Naive thymus-derived CD8-positive, alpha-beta T cell (primary cell): ENCODE measurements at places on chromosomes 16 and 17.

GRCh38 chr17:5536866-5537650, 47.3 kb downstream of the NLRP1 start:
- H3K4me1 ChIP-seq, result peaks cover 5% of the 10 kb centered on the region
- H3K4me3 ChIP-seq, result no peak overlapping the region
- peak overlapping the region; percentile 76 for H3K27ac ChIP-seq
- H3K27me3 ChIP-seq, result no peaks in the 10 kb centered on the region

DNA sequence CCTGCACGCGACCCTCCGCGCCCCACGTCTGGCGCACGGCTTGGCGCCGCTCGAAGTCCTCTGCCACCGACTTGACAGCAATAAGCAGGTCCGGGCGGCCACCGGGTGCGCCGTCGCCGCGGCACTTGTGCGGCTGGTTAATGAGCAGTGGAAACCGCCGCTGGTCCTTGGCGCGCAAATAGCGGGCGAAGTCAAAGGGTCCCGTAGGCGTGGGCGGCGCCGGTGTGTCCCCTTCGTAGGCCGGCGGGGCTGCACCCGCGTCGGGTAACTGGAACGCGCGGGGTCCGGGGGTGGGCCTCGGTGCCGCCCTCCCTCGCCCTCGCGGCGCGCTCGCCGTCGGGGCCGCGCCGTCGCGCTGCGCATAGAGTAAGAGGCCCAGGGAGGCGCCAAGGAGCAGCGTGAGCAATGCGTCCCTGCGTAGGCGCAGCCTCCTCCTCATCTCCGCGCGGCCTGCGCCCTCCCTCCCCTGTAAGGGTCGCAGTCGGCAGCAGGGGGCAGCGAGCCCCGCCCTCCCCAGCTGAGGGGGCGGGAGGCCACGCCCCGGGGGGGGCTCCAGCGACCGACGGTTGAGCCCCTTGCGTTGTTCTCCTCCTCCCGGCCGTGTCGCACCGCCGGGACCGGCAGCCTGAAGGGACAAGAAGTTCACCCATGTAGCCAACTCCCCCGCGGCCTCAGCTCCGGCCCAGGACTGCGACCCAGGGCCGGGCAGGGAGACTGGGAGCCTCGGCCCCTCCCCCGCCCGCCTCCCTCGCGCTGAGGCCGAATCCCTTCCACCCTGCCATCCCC, 558 bp downstream of the B3GNT9 start:
- no peak overlapping the region for H3K27ac ChIP-seq
- peak overlapping the region; percentile 66 for H3K4me3 ChIP-seq
- peaks cover 13% of the 10 kb centered on the region for H3K27me3 ChIP-seq
- peaks cover 37% of the 10 kb centered on the region for H3K36me3 ChIP-seq
- DNase-seq, result no peak

DNA sequence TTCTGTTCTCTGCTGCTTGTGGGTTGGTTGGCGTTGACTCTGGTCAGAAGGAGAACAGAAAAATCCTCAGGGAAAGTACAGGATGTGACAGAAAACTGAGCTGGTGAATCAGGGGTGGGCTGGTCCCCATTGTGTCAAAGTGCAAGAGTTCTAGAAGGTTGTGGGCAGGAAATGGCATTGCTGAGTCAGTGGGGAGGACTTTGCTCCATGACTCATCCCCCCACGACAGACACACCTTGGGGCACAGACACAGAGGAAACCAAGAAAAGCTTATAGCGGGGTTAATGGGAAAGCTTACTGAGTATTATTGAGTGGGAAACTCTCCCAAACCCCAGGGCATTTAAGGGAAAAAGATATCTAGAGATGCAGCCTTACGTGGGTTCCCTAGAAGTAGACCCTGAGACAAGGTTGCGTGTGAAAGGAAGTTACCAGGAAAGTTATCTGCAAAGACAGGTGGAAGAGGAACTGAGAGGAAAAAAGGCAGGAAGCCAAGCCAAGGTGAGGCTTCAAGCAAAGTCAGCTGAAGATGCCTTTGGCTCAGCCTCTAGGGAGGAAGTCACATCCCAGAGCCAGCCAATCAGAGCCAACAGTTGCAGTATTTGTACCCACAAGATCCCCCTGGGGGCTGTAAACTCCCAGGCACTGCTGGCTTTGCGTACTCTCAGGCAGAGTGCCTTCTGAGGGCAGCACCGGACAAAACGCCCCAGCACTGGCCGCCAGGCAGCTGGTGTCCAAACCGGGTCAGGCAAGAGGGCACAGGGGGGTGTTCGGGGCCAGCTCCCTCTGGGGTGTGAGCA, 86.4 kb downstream of the FOXL1 start:
- peaks cover 3% of the 10 kb centered on the region for H3K4me1 ChIP-seq
- H3K27ac ChIP-seq, result peak overlapping the region; percentile 71
- no peaks in the 10 kb centered on the region for H3K36me3 ChIP-seq
- H3K27me3 ChIP-seq, result peaks cover 15% of the 10 kb centered on the region

- DNase-seq, result no peak
- no peaks in the 10 kb centered on the region for H3K27me3 ChIP-seq
- H3K27ac ChIP-seq, result no peak within 1 kb of the TSS
- peaks cover 14% of the 10 kb centered on the region for H3K36me3 ChIP-seq
- no peaks in the 10 kb centered on the region for H3K4me1 ChIP-seq
These were observed at the start of gene ZNF750 for GRCh38 chr17:82839617-82840292. TSS of gene ZNF750 (minus strand) at chr17:82840022. CDS start at chr17:82832454, 7,568 bp downstream.

DNA sequence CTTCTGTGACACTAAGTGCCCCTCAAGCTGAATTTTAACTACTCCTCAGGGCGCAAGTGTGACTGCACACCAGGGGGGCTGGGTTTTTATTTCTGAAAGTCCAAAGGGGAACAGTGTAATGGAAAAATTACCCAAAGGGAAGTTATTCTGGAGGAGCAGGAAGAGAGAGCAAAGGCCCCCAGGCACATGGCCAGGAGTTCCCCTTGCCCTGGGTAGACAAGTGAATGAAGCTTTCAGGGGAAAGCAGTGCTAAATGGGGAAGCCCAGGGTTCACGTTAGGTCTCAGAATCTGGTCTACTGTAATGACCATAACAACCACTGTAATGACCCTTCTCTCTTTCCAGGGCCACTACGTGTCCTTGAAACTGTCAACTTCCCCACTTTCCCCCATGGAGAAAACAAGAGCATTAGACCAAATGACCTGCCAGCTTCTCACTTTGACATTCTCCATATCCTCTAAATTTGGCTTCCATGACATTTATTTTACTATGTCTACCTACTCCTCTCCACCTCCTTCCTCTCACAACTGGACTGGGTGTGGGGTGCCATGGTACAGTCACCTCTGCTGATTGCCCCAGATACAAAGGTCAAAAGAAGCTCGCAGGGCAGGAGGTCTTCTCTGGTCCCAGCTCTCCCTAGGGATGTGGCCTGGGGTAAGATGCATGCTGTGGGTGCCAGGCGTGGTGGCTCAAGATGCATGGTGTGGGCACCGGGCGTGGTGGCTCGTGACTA, 34.1 kb upstream of the MMP2 start:
- peaks cover 4% of the 10 kb centered on the region for H3K27me3 ChIP-seq
- H3K4me1 ChIP-seq, result no peaks in the 10 kb centered on the region
- DNase-seq, result no peak
- no peaks in the 10 kb centered on the region for H3K36me3 ChIP-seq
- no peak overlapping the region for H3K4me3 ChIP-seq
- no peak overlapping the region for H3K27ac ChIP-seq

DNA sequence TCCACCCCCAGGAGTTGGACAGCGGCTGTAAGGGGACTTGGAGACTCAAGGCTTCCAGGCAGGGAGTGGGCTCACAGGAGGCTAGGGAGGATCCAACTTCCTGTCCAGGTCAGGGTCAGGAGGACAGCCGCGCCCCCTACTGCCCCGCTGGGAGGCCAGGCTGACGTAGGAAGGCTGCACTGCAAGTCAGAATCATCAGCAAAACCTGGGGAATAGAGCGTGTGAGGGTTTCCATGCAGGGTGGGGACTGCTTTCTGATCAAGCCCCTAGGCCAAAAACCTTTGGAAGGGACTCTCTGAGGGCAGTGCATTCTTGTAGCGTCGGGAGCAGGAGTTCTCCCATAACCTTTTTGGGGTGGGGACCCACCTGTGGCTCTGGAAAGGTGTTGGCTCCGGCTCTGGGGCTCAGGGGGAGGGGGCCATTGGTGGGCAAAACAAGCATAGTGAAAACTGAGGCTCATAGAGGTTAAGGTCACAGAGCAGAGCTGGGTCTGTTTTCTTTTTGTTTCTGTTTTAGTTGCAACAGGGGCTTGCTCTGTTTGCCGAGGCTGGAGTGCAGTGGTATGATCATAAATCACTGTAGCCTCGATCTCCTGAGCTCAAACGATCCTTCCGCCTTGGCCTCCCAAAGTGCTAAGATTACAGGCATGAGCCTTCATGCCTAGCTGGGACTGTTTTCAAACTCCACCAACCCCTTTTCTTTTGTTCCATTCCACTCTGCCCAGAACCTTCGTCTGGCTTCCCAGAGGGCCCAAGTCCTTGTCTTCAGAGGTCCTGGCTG, 22.1 kb downstream of the RAI1 start:
- no peaks in the 10 kb centered on the region for H3K36me3 ChIP-seq
- H3K4me3 ChIP-seq, result no peak overlapping the region
- no peak for DNase-seq
- H3K27me3 ChIP-seq, result no peaks in the 10 kb centered on the region

GRCh38 chr17:40219594-40220338, 662 bp downstream of the WIPF2 start:
- no peaks in the 10 kb centered on the region for H3K27me3 ChIP-seq
- DNase-seq, result no peak
- peak overlapping the region; percentile 100 for H3K27ac ChIP-seq
- peaks cover 22% of the 10 kb centered on the region for H3K4me1 ChIP-seq
- H3K36me3 ChIP-seq, result no peaks in the 10 kb centered on the region
- H3K4me3 ChIP-seq, result peak overlapping the region; percentile 85

DNA sequence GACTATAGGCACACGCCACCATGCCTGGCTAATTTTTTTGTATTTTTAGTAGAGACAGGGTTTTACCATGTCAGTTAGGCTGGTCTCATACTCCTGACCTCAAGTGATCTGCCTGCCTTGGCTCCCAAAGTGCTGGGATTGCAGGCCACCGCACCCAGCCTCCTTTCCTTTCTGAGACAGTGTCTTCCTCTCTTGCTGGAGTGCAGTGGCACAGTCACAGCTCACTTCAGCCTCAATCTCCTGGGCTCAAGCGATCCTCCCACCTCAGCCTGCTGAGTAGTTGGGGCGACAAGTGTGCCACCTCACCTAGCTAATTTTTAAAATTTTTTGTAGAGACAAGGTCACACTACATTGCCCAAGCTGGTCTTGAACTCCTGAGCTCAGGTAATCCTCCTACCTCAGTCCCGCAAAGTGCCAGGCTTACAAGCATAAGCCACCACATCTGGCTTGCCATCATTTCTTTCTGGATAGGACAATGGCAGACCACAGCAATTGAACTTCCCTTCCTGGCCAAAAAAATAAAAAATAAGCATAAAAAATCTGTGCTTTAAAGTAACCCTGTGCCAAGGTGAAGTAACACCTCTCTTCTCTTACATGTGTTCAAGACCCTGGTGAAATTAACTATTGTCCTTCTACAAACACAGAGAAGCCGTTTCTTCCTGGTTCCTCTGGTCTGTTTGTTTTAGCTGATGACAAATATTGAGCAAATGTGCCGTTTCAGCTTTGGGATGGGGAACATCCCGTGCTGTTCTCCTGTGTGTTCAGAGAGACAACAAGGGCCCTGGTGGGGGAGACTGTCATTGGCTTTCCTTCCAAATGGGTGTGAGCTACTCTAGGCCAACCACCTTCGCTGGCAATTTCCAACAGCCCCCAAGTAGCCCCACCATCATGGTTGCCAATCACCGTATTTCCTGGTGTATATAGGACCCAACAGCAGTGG, 60.2 kb downstream of the EMP2 start:
- no peaks in the 10 kb centered on the region for H3K36me3 ChIP-seq
- DNase-seq, result no peak
- peaks cover 7% of the 10 kb centered on the region for H3K27me3 ChIP-seq
- H3K4me1 ChIP-seq, result no peaks in the 10 kb centered on the region

GRCh38 chr17:58328195-58329034, at the start of gene TSPOAP1:
TSS of gene TSPOAP1 (minus strand) at chr17:58328795. CDS start at chr17:58327920, 875 bp downstream.
- peak within 1 kb of the TSS; percentile 92 for H3K4me3 ChIP-seq
- peaks cover 54% of the 10 kb centered on the region for H3K4me1 ChIP-seq

DNA sequence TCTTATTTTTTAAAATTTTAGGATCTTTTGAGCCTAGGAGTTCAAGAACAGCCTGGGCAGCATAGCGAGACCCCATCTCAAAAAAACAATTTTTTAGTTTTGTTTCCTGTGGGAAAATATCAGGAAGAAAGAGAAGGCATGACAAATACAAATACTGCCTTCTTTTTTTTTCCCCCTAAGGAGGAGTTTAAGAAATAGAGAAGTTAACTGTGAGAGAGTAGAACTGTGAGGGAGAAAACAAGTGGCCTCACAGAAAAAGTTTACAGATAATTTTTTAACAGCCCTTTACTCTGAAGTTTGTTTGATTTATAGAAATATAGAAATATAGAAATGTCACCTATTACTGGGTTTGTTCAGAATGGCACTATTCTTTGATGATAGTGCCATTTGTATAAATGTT, 21.1 kb downstream of the TTYH2 start:
- no peak for DNase-seq
- no peaks in the 10 kb centered on the region for H3K4me1 ChIP-seq
- H3K36me3 ChIP-seq, result peaks cover 7% of the 10 kb centered on the region
- peak overlapping the region; percentile 9 for H3K27ac ChIP-seq
- H3K4me3 ChIP-seq, result no peak overlapping the region

DNA sequence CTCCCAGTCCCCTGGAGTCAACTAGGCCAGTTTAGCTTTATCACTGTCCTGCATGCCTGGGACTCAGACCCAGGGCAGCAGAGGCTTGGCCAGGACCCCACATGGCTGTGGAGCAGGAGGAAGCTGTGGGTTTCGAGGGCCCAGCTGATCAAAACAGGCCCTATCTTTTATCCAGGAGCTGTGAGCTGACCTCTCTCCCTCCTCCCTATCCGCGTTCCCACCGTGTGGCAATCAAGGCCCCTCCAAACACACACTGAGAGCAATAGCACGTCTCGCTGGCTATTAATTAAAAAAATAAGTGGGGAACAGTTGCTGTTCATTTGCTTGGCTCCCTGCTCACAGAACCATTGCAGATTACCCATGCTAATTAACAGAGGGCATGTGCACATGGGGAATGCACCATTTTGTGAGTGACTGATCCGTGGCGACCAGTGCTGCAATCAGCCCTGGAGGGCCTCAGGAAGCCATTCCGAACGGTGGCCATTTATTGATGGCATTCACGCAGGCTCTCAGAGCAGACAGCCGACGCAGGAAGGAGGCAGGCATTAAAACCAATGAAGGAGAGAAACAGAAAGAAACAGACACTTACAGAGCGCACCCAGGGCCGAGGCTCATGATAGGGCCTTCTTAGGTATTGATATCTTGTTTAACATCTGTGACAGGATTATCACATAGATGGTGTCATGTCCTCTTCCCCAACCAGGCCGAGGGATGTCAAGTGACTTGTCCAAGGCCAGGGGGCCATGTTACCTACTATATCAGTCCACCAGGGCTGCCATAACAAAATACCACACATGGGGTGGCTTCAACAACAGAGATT, 157.1 kb downstream of the KATNIP start:
- DNase-seq, result no peak
- no peaks in the 10 kb centered on the region for H3K4me1 ChIP-seq
- no peaks in the 10 kb centered on the region for H3K27me3 ChIP-seq
- no peak overlapping the region for H3K4me3 ChIP-seq
- H3K27ac ChIP-seq, result no peak overlapping the region
